ENCODE measurements at places on chromosomes 4 and X. TPM values are rescaled to one million over a fixed set of nuclear protein-coding genes. Genes with fewer than 3 reads are reported as not detected.

Gene CFAP99
- total RNA-seq = not detected

Gene MCF2
- 0.12 TPM for total RNA-seq

Gene CXCL1
- total RNA-seq = not detected

Gene PASD1
- total RNA-seq = not detected

Gene GK2
- total RNA-seq = not detected

Gene CPE
- not detected for total RNA-seq

Gene CYP2U1
- 3.4 TPM for total RNA-seq

Gene GC
- not detected for total RNA-seq

Gene MAD2L1
- total RNA-seq = 42.1 TPM

Gene BTC
- not detected for total RNA-seq

Gene ZNF827
- 9.4 TPM for total RNA-seq

Gene ENPEP
- total RNA-seq = not detected

Gene PNMA6A
- total RNA-seq = 0.68 TPM

Gene APELA
- total RNA-seq = not detected

Gene PPARGC1A
- total RNA-seq = not detected

Gene SPANXB1
- total RNA-seq = not detected

Gene PRKX
- 166 TPM for total RNA-seq

Measured in activated naive CD4-positive, alpha-beta T cell treated with anti-CD3 and anti-CD28 coated beads, Interleukin-2, amount 10 ng/mL, durations not matched to agents 5 hours and 36 hours (primary cell).